Glomerular endothelial cell (primary cell): ENCODE measurements at places on chromosomes 7 and 10.
A peak's percentile ranks its signal among the peaks of the same experiment; 100 is the strongest.

- no peak for DNase-seq
These were observed 13.1 kb downstream of the DPYSL4 start for GRCh38 chr10:132199854-132200311.

- no peak for DNase-seq
These were observed 18.8 kb downstream of the SORBS1 start for GRCh38 chr10:95542330-95542729.

DNA sequence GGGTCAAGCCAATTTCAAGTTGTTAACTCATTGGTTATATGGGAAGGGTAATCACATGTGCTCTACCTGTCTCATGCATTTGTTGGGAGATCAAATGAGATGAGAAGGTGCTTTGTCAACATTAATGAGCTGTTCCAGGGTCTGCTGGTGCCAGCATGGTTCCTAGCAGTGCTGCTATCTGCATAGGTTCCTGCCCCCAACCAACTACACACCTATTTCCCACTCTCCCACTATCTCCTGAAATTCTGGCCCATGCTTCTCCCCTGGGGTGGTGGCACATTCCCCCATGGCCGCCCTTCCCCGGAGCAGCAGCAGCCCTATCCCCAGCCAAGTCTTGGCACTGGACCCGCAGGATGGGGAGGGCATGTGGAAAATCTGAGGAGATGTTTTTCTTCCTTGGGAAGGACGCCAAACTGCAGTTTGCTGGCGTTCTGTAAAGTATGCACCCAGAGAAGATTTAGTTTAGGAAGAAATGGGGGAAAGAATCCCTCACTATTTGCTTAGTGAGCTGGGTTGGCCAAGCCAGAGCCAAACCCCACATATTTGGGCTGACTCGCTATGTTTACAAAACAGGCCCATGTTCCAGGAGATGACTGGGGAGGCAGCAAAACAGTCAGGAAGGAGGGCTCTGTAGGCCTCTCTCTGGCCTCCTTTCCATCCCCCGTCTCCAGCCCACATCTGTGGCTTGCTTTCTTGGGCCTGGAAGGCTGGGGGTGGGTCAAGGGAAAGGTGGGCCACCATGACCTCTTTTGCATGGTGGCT, 42.5 kb downstream of the PPP1R3C start:
- DNase-seq = no peak

- no peak for DNase-seq
These were observed 147.8 kb upstream of the UNC5B start for GRCh38 chr10:71064413-71065118.

GRCh38 chr7:137772748-137773147, 74.0 kb downstream of the DGKI start:
- peak; percentile 33 for DNase-seq

- no peak for DNase-seq
These were observed 156.8 kb upstream of the TNS3 start for GRCh38 chr7:47738563-47739166.

GRCh38 chr10:9015005-9015404, 960.5 kb downstream of the GATA3 start:
- no peak for DNase-seq
